Fibroblast of mammary gland (primary cell): ENCODE measurements at places on chromosomes 11 and 22.

- DNase-seq: no peak
Observed at GRCh38 chr22:23922921-23923320, 28.7 kb downstream of the MIF start.

- DNase-seq: no peak
Observed at GRCh38 chr11:46696212-46696558, 4.2 kb downstream of the ARHGAP1 start.

DNA sequence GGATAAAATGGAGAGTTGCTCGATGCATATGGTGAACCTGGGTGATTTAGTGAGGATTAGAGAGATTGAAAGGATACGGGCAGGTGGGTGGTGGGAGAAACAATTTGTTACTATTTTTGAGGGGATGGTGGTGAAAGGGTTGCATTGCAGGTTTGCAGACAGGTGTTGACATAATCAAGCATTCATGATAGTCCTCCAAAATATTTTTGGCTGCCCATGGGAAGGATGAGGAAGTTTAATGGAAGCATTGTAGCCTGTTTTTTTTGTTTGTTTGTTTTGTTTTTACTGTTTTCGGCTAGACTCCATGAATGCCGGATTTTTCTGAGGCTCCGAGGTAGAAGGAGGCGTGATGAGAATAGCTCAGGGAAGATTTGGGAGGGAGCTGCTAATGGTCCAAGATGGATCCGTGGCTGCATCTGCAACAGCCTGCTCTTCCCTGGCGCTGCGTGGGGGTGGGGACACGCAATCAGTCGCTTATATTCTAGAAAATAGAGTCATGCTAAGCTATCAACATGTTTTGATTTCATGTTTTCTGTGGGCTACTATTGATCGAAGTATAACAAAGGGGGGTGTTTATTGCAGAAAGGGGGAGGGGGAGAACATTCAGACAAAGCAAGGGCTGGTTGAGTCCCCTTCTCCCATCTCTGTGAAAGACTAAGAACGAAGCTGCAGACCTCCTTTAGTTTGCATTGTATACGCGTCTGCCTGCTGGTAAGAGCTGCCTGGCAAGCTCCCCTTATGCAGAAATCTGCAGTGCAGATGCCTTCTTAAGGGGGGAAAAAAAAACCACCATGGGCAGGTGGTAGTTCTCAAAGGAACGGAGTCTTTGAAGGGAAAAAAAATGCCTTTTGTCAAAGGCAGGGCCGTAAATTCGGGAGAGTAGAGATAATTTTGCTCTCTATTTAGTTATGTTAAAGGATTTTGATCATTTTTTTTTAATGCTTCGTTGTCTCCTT lies 1.0 kb downstream of the RTN3 start:
- DNase-seq: peak; percentile 16

DNA sequence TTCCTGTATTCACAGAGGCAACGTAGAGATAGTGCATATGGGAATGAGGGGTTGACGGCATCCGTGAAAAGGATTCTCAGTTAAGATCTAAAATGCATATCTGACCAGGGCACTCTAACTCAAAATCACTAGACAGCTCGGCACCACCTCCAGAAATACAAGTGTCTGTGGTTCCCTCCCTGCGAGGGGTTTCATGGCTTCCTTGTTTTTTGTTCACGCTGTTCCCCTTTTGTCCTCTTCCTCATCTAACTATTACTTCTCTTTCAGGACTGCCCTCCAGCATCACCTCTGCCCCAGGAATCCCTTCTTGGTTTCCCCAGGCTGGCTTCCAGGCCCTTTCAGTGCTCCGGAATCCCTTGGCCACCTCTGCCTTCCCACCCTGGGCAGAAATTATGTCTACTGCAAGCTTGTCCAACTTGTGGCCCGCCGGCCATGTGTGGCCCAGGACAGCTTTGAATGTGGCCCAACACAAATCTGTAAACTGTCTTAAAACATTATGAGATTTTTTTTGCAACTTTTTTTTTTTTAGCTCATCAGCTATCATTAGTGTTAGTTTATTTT lies 159.9 kb downstream of the FBXO7 start:
- DNase-seq: no peak

DNA sequence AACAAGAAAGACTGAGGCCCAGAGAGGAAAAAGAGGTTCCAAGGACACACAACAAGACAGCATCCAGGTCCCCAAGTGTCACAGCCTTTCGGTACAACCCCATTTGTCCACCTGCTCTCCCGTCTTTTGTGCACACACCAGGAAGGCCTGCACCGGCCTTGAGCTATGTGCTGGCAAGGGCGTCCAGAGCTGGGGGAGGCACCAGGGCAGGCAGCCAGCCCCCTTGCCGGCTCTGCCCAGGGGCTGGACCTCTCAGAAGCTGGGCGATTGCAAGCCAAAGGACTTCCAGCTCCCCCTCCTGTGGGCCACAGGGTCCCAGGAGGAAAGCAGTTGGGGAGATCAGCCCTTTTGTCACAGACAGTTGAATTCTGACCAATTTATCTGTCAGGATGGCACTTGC lies 210.5 kb downstream of the MN1 start:
- DNase-seq: no peak
